Kidney capillary endothelial cell (primary cell): ENCODE measurements at places on chromosomes 4 and X.

DNA sequence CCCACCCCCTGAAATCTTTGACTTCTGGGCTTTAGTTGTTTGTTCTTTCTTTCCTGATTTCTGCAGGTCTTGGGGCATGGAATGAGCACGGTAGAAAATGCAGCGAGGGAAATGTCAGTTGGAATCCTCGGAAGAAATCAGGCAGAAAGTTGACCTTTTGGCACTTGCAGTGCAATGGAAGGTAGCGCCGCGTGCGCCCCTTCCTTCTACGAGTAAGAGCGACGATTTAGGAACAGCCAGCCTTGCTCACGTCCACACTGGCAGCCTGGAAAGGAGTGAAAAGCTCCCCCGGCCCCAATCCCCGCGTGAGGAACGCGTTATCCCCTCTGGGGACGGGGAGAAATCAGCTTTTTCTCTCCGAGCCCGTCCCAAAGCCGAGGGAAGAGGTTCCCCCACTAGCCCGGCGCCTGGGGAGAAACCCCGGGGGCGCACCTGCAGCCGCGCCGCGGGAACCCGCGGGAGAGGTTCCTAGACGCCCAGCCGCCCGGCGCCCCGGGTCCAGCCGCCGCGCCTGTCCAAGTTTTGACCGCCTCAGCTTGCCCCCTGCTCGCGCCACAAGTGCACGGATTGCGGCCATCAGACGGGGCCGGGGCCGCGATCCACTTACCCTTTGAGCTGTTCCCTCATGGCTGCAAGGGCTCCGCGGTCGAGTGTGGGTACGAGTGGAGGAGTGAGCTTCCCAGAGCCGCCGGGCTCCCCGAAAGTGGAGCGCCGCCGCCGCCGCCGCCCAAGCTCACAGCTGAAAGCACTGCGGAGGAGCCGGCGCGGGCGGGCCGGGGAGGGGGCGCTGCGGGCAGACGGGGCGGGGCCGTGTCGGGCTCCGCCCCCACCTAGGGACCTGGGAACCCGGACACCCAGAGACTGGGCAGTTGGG lies 194.6 kb upstream of the FTHL17 start:
- no peak for DNase-seq

- DNase-seq, result no peak
Measured at GRCh38 chrX:40439625-40440532, 140.9 kb upstream of the ATP6AP2 start.

GRCh38 chr4:38180456-38180855 lies 220.3 kb downstream of the PTTG2 start:
- no peak for DNase-seq

DNA sequence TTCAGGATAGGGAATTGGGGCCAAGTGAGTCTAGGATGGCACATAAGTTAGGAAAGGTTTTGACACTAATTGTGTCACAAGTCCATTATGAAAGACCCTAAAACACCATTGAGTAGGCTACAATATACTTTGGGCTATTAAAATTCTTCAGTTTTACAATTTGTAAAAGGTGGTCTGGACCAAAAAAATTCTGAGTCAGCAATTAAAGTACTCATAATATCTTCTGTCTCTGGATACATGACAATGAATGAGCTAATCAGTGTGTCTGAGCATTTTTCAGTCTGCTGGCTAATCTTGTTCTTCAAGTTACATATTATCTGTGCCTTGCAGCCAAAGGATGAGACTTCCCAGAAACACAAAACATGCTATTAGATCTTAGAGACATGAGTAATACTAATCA lies 14.3 kb downstream of the ARMCX1 start:
- DNase-seq, result no peak

- DNase-seq, result no peak
Measured at GRCh38 chr4:153426207-153426885, 39.8 kb upstream of the TMEM131L start.

- DNase-seq, result no peak
Measured at GRCh38 chr4:78551420-78552351, at the start of gene ANXA3. Gene ANXA3, plus strand, starts transcription at chr4:78551770. Its CDS starts 2,704 bp downstream, at chr4:78554474.

- DNase-seq, result no peak
Measured at GRCh38 chr4:795726-796119, 30.2 kb downstream of the CPLX1 start.

- no peak for DNase-seq
Measured at GRCh38 chr4:89305712-89306437, 1.7 kb downstream of the GPRIN3 start.

- no peak for DNase-seq
Measured at GRCh38 chrX:112668476-112669409, 11.0 kb downstream of the LHFPL1 start.

GRCh38 chrX:10577853-10578252 lies 42.5 kb downstream of the MID1 start:
- DNase-seq, result no peak

- DNase-seq, result no peak
Measured at GRCh38 chr4:150859453-150859852, 155.6 kb downstream of the LRBA start.

GRCh38 chr4:135277980-135278315 lies 1076.4 kb upstream of the PABPC4L start:
- DNase-seq, result no peak

DNA sequence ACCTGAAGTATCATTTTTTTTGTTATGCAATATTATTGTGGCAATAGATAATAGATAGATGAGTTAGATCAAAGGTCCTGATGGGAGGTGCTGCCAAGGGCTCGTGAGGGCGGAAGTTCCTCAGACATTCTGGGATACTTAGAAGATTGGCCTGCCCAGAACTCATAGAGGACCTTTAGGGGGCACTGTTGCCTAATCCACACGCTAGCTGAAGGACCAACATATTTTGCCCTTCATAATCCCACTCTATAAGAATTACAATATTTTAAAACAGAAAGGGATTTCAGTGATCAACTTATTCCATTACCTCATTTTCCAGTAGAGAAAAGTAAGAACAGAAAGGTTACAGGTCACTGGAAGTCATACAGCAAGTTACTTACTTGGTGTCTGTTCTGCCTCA lies 22.9 kb upstream of the COX7B2 start:
- DNase-seq, result peak; percentile 46

DNA sequence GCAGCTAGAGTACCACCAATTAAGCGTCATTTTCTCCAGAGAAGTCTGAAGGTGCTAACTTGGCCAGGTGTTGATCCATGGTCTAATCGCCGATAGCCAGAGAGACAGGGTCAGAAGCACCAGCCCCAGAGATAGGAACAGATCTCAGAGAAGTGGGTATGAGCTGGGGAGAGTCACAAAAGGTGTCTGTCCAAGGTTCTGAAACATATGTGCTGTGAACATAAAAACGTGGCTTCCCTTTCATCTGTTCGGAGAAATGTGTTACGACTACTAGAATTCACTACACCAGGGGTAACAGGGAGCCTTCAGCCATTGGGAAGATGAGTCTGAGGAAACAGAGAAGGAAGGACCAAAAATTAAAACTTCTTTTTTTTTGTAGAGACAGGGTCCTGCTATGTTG lies 91.3 kb downstream of the FBXL5 start:
- no peak for DNase-seq

DNA sequence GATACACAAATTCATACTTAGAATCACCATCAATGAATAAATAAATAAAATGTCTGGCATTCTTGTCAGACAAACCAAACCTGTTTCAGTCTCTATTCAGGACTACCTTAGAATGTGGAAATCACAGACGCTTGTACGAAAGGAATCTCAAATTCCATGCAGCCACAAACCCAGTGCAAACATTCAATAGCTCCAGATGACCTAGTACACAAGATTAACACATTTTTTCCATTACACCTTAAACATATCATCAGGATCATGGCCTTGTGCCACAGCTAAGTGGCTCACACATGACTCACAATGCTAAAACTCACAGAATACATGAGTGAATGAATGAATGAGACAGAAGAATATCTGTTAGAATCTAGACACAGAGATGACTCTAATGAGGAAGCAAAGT lies 134.2 kb downstream of the PWWP3B start:
- DNase-seq, result no peak

- DNase-seq, result no peak
Measured at GRCh38 chr4:168028970-168029597, 63.3 kb upstream of the ANXA10 start.

- no peak for DNase-seq
Measured at GRCh38 chrX:10423716-10424115, 196.7 kb downstream of the MID1 start.

- no peak for DNase-seq
Measured at GRCh38 chr4:123304151-123304964, 92.2 kb upstream of the SPRY1 start.

GRCh38 chrX:18468599-18468998 lies 43.2 kb downstream of the CDKL5 start:
- DNase-seq, result no peak

DNA sequence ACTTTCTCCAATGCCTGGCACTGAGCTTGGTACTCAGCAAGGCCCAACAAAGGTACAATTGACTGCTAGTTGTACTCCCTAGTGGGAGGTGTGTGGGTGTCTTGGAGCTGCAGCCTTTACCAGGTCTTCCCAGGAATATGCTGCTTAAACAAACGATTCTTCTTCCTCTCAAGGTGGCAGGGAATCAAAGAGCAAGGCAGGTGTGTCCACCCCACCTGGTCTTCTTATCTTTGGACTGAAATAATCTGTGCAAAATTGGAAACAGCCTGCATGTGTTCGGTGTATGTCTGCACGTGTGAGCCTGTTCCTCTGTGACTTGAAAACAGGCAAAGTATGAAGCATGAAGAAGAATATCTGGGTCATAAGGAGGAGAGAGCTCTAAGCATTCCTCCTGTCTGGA lies 235.3 kb downstream of the PTTG2 start:
- no peak for DNase-seq
